ENCODE measurements at places on chromosomes 5 and 9.

GRCh38 chr9:85884256-85884655, 56.7 kb upstream of the NAA35 start:
- peak; percentile 2 for DNase-seq

DNA sequence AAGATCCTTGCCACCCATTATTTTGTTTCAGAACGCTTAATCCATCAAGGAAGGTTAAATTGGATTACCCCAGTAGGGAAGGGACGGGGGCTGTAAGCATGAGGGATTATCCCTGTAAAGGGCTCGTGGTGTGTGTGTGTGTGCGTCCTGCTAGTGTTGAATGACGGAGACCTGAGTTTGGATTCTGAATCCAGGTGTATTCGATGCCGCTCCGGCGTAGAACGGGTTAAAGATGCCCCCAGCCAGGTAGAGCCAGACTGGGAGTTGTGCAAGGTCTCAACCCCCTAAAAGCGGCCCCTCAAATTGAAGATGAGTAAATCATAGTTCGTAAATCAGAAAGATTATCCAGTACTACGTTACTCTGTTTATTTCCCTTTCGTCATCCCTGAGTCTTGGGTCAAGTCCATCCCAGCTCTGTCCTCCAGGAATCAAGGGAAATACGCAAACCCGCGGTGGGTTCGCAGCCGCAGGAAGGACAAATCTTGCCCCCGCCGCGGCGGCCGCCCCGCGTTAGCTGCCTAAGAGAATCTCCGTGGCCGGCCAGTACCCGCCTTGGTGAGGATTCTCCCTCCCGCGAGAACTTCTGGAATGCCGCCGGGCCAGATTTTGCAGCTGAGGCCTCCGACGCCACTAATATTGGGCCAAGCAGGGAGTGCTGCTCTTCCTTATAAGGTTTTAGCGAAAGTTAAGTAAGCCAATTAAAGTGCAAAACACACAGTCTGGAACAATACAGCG, 586 bp upstream of the MTAP start:
- peak; percentile 78 for DNase-seq

DNA sequence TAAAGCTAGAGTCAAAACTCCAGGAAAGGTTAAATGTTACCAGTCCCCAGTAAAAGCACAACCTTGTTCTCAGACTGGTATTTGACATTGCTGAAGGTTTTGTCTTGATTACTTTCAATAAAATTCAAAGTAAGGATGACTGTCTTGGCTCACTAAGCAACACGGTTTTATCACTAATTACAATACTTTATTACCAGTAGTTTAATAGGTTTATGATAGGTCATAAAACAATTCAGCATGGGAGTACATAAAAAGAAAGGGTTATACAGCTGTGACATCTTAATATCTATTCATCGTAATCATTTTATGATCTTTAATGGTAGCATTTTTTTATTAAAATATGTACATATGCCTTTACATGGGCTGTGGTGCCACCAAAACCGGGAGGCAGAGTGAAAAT, 370.7 kb upstream of the IRX2 start:
- no peak for DNase-seq

- DNase-seq, result no peak
Measured at GRCh38 chr9:14531341-14532269, 161.6 kb downstream of the ZDHHC21 start.

GRCh38 chr9:13970018-13970417, 343.9 kb downstream of the NFIB start:
- DNase-seq, result no peak

All from LHCN-M2 (cell line).